IPS DF 6.9 (cell line): ENCODE measurements at places on chromosomes 6 and 20.

DNA sequence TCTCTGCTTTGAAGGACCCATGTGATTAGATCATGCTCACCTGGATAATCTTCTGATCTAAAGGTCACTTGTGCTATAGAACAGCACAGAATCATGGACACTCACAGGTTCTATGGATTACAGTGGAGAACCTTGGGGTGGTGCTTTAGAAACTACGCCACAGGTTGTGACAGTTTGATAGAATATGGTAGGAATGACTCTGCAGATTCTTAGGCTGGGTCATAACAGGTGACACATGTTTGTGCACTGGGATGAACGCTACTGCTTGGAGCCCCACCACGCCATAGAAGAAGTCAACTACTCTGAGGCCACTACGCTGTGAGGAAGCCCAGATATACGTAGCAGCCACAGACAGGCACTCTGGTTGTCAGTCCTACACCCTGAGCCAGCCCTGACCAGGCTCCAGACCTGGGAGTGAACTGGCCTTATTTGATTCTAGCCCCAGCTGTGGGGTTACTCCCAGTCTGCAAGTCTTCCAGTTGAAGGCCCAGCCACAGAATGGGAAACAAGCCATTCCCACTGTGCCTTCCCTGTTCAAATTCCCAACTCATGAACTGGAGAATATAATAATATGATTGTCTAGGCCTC is 99.0 kb upstream of the SLC24A3 start:
- no peak for DNase-seq

GRCh38 chr6:16849988-16850680 is 88.9 kb upstream of the ATXN1 start:
- DNase-seq: no peak

GRCh38 chr20:62774762-62775161 is 21.5 kb upstream of the MRGBP start:
- no peak for DNase-seq

DNA sequence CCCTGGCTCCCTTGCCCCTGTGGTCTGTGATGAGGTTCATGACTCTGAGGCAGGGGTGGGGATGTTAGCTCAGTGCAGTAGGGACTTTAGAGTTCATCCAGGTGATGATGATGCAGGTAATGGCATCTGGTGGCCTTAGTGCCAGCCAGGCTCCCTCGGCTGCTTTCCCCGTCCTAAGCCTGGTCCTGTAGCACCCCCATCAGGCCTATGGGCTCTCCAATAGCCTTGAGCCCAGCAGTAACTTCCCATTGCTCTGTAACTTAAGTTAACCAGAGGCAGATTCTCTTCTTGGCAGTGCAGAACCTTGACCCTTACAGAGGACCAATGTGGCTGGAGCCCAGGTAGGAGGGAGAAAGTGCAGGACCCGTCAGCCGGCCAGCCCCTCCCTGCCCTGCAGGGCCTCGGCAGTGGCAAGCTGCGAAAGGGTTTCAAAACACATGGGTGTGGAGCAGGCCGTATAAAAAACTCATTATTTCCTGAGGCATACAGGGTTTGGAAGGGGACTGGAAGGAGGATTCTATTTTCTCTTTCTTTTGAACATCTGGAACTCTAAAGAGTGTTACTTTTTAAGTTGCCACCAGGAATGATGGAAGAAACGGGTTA is 406.9 kb downstream of the CDH26 start:
- DNase-seq: no peak

GRCh38 chr20:63574156-63574828 is at the start of gene HELZ2:
Gene HELZ2 (minus strand): TSS chr20:63574239. CDS start chr20:63572385, 1,854 bp downstream.
- no peak for DNase-seq

DNA sequence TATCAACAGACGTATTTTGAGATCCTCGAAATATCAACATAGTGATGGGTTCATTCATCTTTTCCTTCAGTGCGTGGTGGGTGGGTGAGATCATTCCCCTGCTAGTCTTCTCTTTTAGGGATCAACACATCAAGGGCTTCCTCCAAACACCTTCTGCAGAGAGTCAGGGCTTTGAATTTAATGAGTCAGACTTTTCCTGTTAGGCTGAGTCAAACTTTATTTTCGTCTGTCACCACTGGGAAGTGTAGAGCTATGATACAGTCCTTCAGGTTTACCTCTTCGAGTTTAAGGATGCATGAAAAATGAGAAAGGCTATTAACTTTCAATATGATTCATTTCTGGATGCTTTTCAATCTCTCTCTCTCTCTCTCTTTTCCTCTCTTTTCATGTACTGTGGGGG is 189.1 kb downstream of the BMP2 start:
- no peak for DNase-seq

- DNase-seq: no peak
Observed at GRCh38 chr20:48065833-48066232, 280.6 kb upstream of the SULF2 start.

- DNase-seq: no peak
Observed at GRCh38 chr6:160837146-160837545, 135.1 kb downstream of the PLG start.
